NCI-H1436 (cell line): ENCODE measurements at places on chromosomes 13 and 19.

- DNase-seq: no peak
These were observed 73.5 kb downstream of the PDS5B start for GRCh38 chr13:32659736-32660135.

GRCh38 chr13:40433577-40433976, 232.9 kb downstream of the FOXO1 start:
- DNase-seq: no peak

DNA sequence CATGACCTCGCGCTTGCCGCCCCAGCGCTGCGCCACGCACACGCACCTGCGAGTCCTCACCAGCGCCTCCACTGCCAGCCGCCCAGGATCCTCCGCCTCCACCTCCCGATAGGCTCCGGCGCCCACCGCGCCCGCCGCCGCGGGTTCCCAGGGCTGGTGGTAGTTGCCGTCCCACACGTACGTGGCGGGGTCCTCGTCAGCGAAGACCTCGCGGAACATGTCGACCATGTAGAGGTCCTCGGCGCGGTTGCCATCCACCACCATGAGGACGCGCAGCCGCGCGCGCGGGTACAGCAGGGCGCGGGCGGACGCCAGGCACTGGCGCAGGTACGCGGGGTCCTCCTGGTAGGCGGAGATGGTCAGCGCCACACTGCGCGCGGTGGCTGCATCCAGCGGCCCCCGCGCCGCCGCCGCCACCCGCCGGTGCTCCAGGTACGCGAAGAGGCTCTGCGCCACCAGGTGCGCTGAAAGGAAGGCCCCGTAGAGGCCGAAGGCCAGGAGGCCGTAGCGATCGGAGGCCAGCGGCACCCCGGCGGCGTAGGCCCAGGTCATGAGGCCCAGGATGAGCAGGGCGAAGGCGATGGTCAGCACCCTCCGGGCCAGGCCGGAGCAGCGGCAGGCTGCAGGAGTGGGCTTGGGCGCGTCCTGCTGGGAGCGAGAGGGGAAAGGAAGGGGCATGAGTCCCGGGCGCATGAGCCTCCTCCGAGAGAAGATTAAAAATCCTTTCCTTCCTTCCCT, 4.4 kb downstream of the HAS1 start:
- no peak for DNase-seq

DNA sequence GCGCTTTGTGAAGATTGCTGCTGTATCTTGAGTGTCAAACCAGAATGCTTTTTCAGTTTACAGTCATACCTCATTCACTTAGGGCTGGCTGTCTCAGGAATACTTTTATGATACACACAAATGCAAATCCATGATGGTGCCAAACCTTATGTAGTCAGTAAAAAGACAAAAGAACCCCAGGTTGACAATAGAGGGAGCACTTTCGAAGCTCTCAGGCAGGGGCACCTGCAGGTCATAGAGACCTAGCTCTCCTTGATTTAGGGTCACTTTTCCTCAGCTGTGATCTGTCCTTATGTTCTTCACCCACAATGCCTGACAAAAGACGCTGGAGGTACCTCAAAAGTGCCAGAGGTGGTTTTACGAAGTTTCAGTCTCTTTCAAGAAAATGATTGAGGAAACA, 172.2 kb downstream of the DNAJC15 start:
- DNase-seq: no peak

DNA sequence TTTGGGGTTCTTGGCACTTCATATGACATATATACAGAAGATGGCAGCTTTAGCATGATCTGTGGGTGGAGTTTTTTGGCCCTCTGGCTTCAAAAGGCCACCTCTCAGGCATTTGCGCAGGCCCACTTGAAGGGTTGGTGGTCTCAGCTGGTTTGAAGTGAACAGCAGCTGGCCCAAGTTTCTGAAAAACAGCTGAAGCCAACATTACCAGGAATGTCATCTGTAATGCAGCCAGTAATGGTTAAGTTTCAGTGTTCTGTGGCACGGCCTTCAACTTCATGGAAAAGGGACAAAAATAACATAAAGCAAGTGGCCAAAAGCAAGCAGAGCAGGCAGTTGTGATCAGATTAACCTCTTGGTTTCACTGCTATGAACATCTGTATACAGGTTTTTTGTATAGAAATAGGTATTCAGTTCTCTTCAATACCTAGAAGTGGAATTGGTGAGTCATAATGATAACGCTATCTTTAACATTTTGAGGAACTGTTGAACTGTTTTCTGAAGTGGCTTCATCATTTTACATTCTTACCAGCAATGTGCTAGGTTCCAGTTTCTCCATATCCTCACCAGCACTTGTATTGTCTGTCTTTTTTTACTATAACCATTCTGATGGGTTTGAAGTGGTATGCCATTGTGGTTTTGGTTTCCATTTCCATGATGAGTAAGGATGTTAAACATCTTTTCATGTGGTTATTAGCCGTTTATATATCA, 245.4 kb downstream of the SHISA2 start:
- no peak for DNase-seq
